ENCODE measurements at places on chromosomes 6 and 20.

- DNase-seq: no peak
These were observed 37.4 kb downstream of the HIVEP2 start for GRCh38 chr6:142907544-142907943.

DNA sequence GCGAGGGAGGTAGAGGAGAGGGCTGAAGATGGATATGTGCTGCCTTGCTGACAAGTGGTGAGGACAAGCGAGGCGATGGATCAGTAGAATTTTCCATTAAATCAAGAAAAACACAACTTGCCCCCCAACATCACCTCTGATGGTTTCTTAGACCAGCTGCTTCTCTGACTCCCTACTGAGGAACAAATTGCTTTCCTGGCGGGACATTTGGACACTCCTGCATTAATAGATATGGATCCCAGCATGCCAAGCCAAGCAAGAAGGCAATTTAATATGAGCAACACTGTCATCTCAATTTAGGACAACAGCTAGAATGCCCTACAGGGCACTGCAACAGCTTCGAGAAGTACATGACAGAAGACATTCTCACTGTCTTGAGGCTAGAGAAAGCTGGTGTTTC is 248.4 kb upstream of the AGPAT4 start:
- DNase-seq: no peak

DNA sequence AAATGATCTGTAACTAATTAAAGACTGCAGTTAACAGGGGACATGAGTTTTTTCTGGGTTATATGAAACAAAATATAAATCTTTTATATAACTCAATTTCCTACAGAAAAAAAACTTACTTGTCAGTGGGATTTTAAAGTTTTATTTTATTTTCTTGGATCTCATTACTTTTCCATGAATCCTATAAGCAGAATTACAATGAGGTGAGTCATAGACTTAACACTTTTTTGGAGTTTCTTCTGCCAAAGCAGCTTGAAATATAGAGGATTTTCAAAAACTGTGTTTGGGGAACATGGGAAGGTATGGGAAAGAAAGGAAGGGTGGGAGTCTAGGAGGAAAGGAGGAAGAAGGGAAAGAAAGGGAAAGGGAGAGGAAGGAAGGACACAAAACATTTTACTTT is 130.7 kb downstream of the AIG1 start:
- no peak for DNase-seq

GRCh38 chr20:56843386-56843785 is 214.3 kb downstream of the TFAP2C start:
- DNase-seq: no peak

DNA sequence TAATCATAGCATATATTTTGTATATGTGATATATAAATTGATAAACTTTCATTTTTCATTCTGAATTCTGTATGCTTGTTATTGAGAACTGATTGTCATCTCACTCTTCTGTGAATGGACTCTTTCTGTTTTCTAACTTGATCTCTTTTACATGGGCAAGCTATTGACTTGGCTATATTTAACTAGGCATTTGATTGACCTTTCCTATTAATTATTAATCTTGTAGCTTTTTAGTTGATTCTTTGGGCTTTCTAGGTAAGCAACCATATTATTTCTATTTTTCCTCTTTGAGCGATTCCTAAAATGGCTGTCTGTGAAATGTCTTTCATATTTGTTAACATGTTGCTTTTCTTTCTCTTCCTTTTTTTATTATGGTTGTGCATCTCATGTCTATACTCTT is 347.1 kb downstream of the CDKAL1 start:
- DNase-seq: no peak

DNA sequence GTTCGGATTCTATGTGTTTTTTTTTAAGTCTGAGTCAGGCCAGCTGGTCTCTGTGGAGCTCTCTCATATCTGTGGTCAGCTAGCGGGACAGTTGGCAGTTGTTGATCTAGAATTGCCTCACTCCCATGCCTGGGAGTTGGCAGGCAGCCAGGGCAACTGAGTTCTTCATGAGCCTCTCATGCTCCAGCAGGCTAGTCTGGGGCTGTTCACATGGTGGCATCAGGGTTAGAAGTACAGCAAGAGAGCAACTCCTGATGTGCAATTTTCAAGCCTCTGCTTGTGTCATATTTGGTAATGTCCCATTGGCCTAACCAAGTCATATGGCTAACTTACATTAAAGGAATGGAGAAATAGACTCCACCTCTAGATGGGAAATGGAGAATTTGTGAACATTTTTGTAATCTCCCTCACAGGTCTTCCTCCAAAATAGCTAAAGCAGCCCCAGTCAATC is 6.7 kb upstream of the IFT52 start:
- DNase-seq: peak; percentile 99

DNA sequence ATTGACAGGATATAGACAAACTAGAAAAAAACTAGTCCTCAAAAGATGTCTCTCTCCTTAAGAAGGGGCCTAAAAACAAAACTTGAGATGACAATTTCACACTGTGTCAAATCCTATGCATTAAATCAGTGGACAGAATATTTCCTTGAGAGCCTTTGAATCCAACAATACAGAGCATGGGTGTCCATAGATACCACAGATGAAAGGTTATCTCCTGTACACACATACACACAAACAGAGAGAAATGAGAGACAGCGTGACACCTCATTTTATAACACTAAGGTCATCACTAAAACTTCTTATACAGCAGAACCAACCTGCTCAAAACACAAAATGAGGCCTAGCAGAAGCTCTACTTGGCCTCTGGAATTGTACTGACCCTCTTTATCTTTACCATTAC is 55.5 kb downstream of the MAP7 start:
- no peak for DNase-seq

GRCh38 chr6:38404355-38404754 is 235.4 kb downstream of the BTBD9 start:
- no peak for DNase-seq

GRCh38 chr6:169326067-169326799 is 72.6 kb upstream of the THBS2 start:
- DNase-seq: no peak

GRCh38 chr6:138677538-138677937 is 96.0 kb upstream of the CCDC28A start:
- DNase-seq: no peak

DNA sequence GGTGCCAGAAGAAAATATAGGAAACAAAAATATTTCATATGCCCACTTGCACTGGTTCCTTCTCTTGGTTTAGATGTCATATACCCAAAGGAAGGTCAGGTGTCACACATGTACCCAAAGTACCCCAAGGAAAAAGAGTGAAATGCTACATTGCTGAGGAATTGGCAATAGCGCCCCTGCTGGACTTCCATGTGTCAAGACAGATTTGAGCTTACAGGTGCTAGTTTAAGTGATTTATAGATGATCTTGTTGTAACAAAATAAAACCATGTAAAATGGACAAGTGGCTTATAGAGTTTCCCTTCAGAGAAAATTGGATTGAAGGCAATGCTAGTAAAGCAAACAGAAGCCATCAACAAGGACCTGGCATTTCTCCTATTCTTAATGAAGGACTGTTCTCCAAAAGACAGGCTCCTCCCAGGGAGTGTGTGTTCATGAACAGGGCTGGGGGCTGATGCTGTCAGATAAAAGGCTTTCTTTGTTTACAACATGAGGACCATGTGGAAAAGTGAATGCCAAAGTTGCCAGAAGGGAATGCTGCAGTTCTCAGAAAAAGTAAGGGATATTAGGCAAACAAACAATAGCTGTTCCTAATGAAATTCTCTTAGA is 64.3 kb upstream of the PAK5 start:
- DNase-seq: peak; percentile 37

DNA sequence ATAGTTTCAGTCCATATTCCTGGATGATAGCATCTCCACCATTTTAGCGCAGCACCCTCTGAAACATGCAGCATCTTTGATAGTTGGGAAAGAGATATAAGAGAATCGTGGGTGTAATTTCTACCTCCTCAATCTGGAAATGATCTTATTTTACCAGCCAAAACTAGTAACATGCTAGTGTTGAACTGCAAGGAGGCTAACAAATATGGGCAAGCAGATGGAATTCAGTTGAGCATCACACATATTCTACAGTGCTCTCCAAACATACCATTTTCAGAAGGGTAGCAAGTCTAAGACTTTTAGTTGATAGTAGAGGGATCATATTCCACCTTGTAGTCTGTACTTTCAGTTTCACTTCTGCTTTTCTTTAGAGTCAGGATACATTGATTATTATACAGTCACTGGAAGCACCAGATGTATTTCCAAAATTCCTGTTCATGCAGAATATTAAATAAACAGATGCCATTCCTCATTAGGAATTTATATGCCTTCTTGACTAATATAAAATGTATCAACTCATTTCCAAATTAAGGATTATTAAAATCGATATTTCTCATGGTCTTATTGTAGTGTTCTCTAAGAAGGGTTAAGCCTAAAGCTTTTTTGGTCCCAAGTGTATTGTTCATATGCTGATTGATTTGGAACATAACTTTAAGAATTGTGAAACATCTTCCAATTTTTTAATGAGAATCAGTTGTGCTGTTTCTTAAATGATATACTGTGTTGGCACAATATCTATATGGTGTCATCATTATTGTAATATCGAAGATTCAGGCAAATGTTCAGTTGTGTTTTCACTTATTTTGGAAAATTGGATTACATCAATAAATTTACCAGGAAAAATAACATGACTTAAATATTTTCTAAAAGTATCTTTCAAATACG is 362.0 kb downstream of the CENPW start:
- no peak for DNase-seq

DNA sequence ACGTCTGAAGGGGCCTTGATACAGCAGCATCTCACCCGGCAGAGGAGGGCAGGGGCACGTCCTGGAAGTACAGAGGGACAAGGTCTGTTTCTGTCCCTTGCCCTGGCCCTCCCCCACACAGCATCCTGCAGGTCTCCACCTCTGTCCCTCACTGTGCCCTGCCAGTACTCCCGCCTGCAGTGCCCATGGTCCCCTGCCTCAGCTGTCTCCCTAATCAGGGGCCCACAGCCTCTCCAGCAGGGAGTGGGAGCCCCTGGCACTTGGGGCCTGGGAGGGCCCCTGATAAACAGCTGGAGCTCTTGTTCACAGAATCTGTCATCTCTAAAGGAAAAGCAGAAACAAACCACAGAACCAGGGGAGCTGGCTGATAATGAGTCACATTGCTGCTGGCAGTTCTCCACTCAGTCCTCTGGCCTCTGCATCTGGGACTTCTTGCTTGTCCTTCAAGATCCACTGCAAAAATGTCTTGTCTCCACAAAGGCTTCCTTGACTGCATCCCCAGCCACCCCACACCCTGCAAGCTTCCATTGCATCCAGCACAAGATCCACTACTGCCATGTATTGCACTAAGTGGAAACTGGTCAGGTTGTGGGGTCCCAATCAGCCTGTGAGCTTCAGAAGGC is 33.2 kb upstream of the TAF8 start:
- peak; percentile 99 for DNase-seq

GRCh38 chr20:62603021-62603906 is 39.0 kb upstream of the SLCO4A1 start:
- DNase-seq: peak; percentile 70

- no peak for DNase-seq
These were observed 235.1 kb downstream of the FNDC1 start for GRCh38 chr6:159404296-159404695.

- DNase-seq: peak; percentile 23
These were observed 69.6 kb downstream of the PHACTR2 start for GRCh38 chr6:143747347-143747842.

GRCh38 chr20:63056236-63057170 is 49.7 kb upstream of the BHLHE23 start:
- DNase-seq: peak; percentile 25

DNA sequence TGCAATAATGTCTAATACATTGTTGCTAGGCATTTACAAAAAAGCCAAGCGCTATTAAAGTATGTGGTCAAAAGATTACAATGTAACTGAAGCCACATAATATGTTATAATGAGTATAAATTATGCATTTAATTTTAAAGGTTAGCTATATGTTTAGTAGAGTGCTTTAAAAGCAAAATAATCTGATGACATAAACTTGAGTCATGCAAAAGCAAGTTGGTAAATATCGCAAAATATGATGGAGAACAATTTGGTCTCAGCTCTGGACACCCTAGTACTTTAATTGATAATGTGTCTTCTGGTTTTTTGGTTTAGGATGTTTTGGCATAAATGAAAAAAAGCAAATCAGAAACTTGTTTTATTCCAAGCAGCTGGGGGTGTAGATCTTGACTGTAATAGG is 188.6 kb upstream of the RREB1 start:
- DNase-seq: no peak

DNA sequence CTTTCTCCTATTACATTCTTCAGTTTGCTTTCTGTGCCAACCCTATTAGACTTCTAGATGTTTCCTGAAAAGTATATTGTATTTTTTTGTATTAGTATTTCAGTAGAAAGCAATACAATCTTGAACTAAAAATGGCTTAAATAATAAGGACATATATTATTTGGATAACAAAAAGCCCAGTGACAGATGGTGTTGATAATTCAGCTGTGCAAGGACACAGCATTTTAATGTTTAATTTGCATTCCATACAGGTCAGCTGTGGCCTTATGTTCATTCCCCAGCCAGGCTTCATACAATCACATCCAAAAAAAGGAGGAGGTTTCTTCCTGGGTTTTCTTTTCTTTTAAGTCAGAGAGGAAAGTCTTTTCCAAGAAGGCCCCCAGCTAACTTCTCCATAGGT is 236.9 kb downstream of the CD109 start:
- DNase-seq: no peak

GRCh38 chr6:164023535-164023934 is 609.0 kb downstream of the QKI start:
- DNase-seq: no peak

GRCh38 chr20:4894409-4894808 is 106.9 kb downstream of the SLC23A2 start:
- no peak for DNase-seq

GRCh38 chr20:57450419-57450818 is 59.2 kb downstream of the RBM38 start:
- DNase-seq: peak; percentile 92
